ENCODE measurements at places on chromosomes 7 and 10.

GRCh38 chr7:77980087-77980713, 181.6 kb downstream of the PHTF2 start:
- no peak for DNase-seq
- H3K4me1 ChIP-seq = peaks cover 5% of the 10 kb centered on the region
- H3K27me3 ChIP-seq = peaks cover 2% of the 10 kb centered on the region
- no peak overlapping the region for H3K4me3 ChIP-seq
- H3K27ac ChIP-seq = no peak overlapping the region
- no peaks in the 10 kb centered on the region for H3K36me3 ChIP-seq

- no peak for DNase-seq
- H3K27me3 ChIP-seq = no peaks in the 10 kb centered on the region
- H3K4me3 ChIP-seq = no peak overlapping the region
- H3K27ac ChIP-seq = no peak overlapping the region
- H3K4me1 ChIP-seq = no peaks in the 10 kb centered on the region
- peaks cover 52% of the 10 kb centered on the region for H3K36me3 ChIP-seq
Observed at GRCh38 chr7:27808626-27809025, 68.7 kb downstream of the TAX1BP1 start.

- no peaks in the 10 kb centered on the region for H3K4me1 ChIP-seq
- H3K27ac ChIP-seq = no peak overlapping the region
- no peaks in the 10 kb centered on the region for H3K36me3 ChIP-seq
- DNase-seq = no peak
- no peaks in the 10 kb centered on the region for H3K27me3 ChIP-seq
Observed at GRCh38 chr10:52871191-52871843, 98.7 kb upstream of the MBL2 start.

GRCh38 chr7:122802301-122802751, 83.9 kb downstream of the CADPS2 start:
- no peak overlapping the region for H3K4me3 ChIP-seq
- no peaks in the 10 kb centered on the region for H3K4me1 ChIP-seq
- H3K27ac ChIP-seq = no peak overlapping the region
- H3K36me3 ChIP-seq = no peaks in the 10 kb centered on the region
- no peaks in the 10 kb centered on the region for H3K27me3 ChIP-seq

DNA sequence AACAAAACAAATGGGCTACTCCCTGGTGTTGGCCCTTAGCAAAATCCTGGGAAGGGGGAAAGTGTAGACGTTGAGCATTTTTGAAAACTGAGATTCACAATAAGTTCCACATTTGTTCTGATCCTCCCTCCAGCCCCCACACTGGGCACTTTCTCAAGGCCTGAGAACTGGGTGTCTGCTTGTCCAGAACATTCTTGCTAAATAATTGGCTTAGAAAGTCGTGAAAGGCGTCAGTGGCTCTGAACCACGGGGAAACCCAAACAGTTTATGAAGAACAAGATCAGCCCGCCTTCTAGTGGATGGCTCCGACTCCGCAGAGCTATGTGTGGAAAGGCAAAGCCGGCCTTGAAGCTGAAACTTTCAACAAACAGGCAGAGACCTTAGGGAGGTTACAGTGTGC, 370.1 kb downstream of the PRPF18 start:
- H3K27me3 ChIP-seq = peaks cover 13% of the 10 kb centered on the region
- H3K27ac ChIP-seq = no peak overlapping the region

- peaks cover 30% of the 10 kb centered on the region for H3K36me3 ChIP-seq
- H3K4me1 ChIP-seq = no peaks in the 10 kb centered on the region
- DNase-seq = no peak
- no peaks in the 10 kb centered on the region for H3K27me3 ChIP-seq
- no peak overlapping the region for H3K4me3 ChIP-seq
Observed at GRCh38 chr7:101315336-101315735, 6.3 kb downstream of the IFT22 start.

- no peaks in the 10 kb centered on the region for H3K4me1 ChIP-seq
- no peak for DNase-seq
Observed at GRCh38 chr7:32259931-32260596, 189.9 kb upstream of the PDE1C start.

GRCh38 chr10:88428442-88428841, 154.7 kb downstream of the RNLS start:
- H3K36me3 ChIP-seq = no peaks in the 10 kb centered on the region
- H3K27me3 ChIP-seq = no peaks in the 10 kb centered on the region
- H3K27ac ChIP-seq = no peak overlapping the region
- H3K4me1 ChIP-seq = no peaks in the 10 kb centered on the region
- no peak for DNase-seq

DNA sequence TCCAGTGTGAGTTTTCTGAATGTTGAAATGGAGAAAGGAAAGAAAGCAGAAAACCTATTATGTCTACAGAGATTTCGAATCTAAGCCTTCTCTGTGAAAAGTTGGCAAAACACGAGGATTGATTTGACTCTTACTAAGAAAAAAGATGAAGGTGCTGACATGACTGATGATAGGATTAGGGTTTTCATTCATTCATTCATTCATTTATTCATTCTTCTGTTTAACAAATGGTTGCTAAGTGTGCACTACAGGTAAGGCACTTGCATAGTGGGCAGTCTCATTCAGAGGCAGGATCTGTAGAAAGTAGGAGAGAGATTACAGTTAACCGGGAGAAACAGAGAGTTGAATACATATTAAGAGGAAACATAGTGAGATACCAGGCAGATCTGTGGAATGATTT, 137.1 kb downstream of the ZNF365 start:
- DNase-seq = no peak
- H3K27me3 ChIP-seq = peaks cover 2% of the 10 kb centered on the region
- H3K36me3 ChIP-seq = no peaks in the 10 kb centered on the region
- H3K4me1 ChIP-seq = peaks cover 6% of the 10 kb centered on the region
- no peak overlapping the region for H3K4me3 ChIP-seq

GRCh38 chr10:133306941-133307379, 1.7 kb downstream of the TUBGCP2 start:
- no peak for DNase-seq
- peaks cover 41% of the 10 kb centered on the region for H3K36me3 ChIP-seq
- no peak overlapping the region for H3K27ac ChIP-seq
- peak overlapping the region; percentile 94 for H3K4me3 ChIP-seq

- no peak for DNase-seq
- no peaks in the 10 kb centered on the region for H3K27me3 ChIP-seq
- peak overlapping the region; percentile 83 for H3K27ac ChIP-seq
- peaks cover 4% of the 10 kb centered on the region for H3K36me3 ChIP-seq
- peaks cover 72% of the 10 kb centered on the region for H3K4me1 ChIP-seq
Observed at GRCh38 chr7:47496056-47496665, 85.8 kb downstream of the TNS3 start.

DNA sequence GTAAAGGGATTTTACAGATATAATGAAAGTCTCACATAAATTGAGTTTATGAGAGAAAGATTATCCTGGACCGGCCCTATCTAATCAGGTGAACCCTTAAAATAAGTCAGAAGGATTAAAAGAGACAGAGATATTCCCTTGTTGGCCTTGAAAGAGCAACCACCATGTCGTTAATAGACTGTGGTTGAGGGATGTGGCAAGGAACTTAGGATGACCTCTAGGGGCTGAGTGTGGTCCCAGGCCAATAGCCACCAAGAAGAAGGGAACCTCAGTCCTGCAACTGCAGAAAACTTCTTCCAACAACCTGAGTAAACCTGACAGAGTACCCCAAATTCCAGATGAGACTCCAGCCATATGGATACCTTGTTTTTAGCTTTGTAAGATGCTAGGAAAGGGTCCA, 121.5 kb downstream of the POLR1F start:
- no peaks in the 10 kb centered on the region for H3K27me3 ChIP-seq
- no peaks in the 10 kb centered on the region for H3K4me1 ChIP-seq
- H3K36me3 ChIP-seq = no peaks in the 10 kb centered on the region
- DNase-seq = no peak
- H3K27ac ChIP-seq = no peak overlapping the region

DNA sequence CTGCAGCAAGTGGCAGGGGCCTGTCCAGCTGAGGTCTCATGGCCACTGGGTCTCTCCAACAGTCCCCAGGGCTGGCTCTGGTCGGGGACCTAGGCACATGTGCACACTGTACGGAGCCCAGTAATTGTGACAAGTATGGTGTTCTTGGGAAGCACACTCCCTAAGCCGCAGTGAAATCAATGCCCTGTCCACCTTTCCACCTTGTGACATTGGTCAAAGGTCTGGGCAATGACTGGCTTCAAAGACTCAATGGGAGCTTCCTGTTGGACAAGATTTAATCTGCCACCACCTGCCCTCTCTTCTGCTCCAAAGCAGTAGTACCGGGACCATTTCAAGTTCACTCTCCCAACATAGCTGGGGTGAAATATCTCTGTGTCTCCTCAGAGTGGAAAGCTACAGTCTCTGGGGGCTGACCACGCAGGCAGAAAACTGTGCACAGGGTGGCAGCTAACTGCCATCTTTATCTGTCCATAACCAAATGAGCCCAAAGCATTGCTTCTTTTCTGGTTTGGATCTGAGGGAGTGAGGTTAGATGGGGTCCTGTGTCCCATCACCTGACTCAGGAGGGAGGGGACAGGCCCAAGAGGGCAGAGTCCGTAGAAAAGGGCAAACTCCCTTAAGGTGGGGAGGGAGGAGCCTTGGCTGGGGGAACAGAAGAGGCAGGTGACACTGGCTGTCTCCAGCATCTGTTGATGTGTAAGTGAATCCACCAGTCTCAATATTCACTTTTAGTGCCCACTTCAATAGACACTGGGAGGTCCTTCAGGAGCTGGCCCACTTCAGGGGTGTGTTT, 307.7 kb downstream of the TNS3 start:
- peaks cover 26% of the 10 kb centered on the region for H3K36me3 ChIP-seq
- H3K4me1 ChIP-seq = no peaks in the 10 kb centered on the region

DNA sequence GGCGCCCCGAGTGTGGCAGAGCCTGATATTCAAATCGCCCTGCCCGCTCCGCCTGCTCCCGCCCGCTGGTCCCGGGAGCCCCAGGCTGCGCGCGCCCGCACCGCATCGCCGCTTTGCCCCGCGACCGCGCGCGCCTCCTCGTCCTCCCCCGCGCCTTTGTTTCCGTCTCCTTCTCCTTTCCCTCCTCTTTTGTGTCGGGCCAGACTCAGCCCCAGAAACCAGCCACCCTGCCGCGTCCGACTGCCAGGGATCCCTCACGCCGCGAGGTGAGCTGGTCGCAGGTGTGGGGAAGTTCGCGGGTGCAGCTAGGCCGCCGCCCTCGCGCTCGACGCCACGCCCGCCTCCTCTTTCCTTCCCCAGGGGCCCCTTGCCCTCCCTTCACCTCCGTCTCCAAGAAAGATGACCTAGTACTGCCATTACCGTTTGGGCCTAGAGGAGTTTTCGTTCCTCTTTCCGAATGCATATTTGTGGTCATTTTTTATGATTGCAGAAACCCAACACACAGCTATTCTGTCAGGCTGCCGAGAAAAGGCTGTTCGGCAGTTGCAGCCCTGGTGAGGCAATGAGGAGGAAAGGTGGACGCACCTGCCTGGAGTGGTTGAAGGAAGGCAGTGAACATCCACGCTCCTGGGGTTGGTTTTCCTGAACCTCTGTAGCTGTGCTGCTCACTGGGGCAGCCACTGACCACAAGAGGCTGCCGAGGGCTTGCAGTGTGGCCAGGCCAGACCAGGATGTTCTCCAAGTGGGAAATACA, 107.3 kb downstream of the SNX10 start:
- DNase-seq = peak; percentile 83
- peaks cover 2% of the 10 kb centered on the region for H3K36me3 ChIP-seq
- no peaks in the 10 kb centered on the region for H3K27me3 ChIP-seq
- peak overlapping the region; percentile 98 for H3K4me3 ChIP-seq
- H3K4me1 ChIP-seq = peaks cover 36% of the 10 kb centered on the region
- peak overlapping the region; percentile 98 for H3K27ac ChIP-seq

DNA sequence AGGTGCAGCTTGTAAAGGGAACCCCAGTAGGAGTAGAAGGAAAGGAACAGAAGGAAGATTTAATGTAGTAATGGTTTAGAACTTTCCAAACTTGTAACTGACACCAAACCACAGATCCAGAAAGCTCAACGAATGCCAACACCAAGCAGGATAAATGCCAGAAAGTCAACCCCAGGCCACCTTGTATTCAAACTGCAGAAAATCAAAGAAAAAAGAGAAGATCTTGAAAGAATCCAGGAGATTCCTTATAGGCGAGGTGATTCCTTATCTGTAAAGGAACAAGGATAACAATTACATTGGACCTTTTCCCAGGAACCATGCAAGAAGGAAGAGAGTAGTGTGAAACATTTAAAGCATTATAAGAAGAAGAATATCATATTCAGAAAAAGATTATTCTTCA, 93.6 kb downstream of the NKX6-2 start:
- no peaks in the 10 kb centered on the region for H3K4me1 ChIP-seq
- no peak overlapping the region for H3K27ac ChIP-seq
- peaks cover 49% of the 10 kb centered on the region for H3K36me3 ChIP-seq
- no peak overlapping the region for H3K4me3 ChIP-seq
- H3K27me3 ChIP-seq = no peaks in the 10 kb centered on the region
- no peak for DNase-seq

DNA sequence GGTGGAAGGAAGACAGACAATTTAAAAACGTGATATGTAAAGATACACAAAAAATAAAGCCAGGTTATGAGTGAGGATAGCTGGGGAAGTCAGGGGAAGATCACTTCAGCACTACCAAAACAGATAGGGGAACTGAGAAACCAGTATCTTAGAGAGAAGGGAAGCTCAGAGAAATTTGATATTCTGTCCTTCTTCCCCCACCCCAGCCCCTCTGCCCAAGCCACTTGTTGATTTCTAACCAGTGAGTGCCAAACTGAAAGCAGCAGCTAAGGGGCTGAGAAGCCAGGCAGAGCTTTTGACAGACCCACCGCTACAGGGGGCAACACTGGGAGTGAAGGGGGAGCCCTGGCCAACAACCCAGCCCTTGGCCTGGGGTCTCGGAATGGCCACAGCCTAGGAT, 9.1 kb upstream of the SLC29A3 start:
- no peak overlapping the region for H3K4me3 ChIP-seq
- peaks cover 11% of the 10 kb centered on the region for H3K4me1 ChIP-seq
- no peak overlapping the region for H3K27ac ChIP-seq

- peaks cover 33% of the 10 kb centered on the region for H3K4me1 ChIP-seq
- H3K4me3 ChIP-seq = peak overlapping the region; percentile 39
- H3K36me3 ChIP-seq = no peaks in the 10 kb centered on the region
- H3K27me3 ChIP-seq = peaks cover 10% of the 10 kb centered on the region
Observed at GRCh38 chr7:36777062-36777461, 52.8 kb upstream of the AOAH start.

DNA sequence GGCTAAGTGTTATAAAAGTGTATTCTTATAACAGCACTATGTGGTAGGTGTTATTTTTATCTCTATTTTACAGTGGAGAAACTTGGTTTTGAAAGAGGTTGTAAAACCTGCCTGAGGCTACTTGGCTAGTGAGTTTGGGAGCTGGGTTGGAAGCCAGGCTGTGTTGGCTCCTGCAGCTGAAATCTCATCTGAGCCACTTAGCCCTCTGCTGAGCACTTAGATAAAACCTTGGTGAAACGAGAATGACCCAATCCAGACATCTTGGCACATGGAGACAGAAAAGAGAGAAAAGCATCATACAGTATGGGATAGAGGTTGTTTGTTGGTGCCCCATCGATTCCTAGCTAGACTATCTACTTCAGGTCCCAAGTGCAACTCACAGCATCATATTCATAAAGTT, 37.4 kb downstream of the BLNK start:
- H3K36me3 ChIP-seq = peaks cover 96% of the 10 kb centered on the region
- no peak for DNase-seq
- H3K4me1 ChIP-seq = peaks cover 94% of the 10 kb centered on the region
- no peaks in the 10 kb centered on the region for H3K27me3 ChIP-seq
- H3K27ac ChIP-seq = peak overlapping the region; percentile 30

GRCh38 chr10:60942134-60942787, 1.7 kb downstream of the RHOBTB1 start:
- H3K4me3 ChIP-seq = peak overlapping the region; percentile 85
- H3K27ac ChIP-seq = no peak overlapping the region
- peaks cover 14% of the 10 kb centered on the region for H3K4me1 ChIP-seq
- no peaks in the 10 kb centered on the region for H3K36me3 ChIP-seq
